Hematopoietic multipotent progenitor cell (in vitro differentiated cells): ENCODE measurements at places on chromosomes 6 and 20. TPM values are rescaled to one million over a fixed set of nuclear protein-coding genes. Genes with fewer than 3 reads are reported as not detected.

KHDC1 gene
- 3.0 TPM for total RNA-seq

SNX5 gene
- total RNA-seq, result 127 TPM

DNA sequence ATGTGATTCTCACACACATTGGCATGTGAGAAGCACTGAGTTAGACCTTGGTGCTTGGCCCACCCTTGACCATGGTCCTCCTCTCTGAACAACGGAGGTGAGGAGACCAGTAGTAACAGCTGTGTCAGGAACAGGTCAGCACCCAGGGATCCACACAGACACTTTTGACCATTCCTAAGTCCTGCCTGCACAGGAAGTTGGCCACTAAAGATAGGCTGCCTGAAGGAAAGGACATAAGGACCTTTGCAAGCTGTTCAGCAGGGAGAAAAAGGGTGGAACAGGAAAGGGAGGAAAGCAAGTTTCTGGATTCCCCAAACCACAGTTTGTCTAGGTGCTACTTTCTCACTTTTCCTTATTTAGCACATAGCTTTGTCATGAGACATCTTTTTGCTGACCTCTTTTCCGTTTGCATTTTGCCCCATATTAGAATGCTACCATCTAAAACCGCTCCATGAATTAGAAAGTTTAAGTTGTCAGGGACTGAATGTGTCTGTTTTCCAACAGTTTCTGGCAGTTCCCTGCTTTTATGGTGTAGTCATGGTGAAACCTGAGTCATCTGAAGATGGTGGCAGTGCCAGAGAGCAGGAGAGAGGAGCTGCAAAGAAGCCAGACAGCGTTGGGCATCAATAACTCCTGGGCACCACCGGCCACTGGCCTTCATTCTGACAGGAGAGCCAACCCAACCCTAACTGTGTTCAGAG lies 1.1 kb upstream of the CD109 start:
- peak; percentile 52 for DNase-seq

GRCh38 chr20:30484009-30484748 lies 773.3 kb upstream of the DEFB115 start:
- DNase-seq, result no peak

DNA sequence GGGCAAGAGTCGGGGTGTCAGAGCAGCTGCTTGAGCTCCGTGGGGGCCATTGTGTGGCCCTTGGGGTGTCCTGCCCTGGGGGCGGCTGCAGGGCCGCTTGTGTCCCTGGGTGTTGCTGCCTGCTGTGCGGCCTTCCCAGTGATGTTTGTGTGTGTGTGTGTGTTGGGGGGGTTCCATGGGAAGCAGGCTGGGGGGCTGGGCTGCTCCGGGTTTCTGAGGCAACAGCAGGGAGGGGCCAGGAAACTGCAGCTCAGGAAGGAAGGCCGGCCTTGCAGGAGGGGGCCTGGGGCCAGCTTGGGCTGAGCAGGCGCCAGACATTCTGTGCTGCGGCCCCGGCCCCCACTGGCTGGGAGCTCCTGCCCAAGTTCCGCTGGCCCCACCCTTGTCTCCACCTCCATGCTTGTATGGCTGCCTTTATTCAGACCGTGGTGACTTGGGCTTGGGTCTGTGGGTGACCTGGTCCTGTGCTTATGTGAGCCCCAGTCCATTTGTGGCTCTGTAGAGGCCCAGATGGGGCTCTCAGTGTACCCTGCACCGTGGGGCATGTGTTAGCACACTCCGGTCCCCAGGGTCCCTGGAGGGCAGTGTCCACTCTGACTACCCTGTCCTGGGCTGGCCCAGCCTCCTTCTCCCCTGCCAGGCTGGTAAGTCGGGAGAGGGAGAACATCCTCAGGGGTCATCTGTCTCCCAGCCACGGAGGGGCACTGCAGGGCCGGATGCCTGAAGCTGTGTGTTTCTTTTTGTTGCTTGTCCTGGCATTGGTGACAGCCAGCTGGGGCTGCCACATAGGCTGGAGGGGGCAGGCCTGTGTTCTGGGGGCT lies 4.6 kb upstream of the SOX18 start:
- no peak for DNase-seq
